H9 (cell line): ENCODE measurements at places on chromosomes 12 and 14.
A peak's percentile ranks its signal among the peaks of the same experiment; 100 is the strongest.

- peak; percentile 55 for DNase-seq
- H3K27me3 ChIP-seq, result no peaks in the 10 kb centered on the region
- no peaks in the 10 kb centered on the region for H3K4me1 ChIP-seq
- H3K36me3 ChIP-seq, result no peaks in the 10 kb centered on the region
- no peak overlapping the region for H3K4me3 ChIP-seq
These were observed 31.7 kb downstream of the ANO4 start for GRCh38 chr12:100826323-100826722.

GRCh38 chr12:62860501-62861411 lies 74.2 kb downstream of the PPM1H start:
- H3K4me1 ChIP-seq, result peaks cover 20% of the 10 kb centered on the region; the same call in 1 of the 2 replicates
- no peak for DNase-seq
- no peaks in the 10 kb centered on the region for H3K36me3 ChIP-seq
- no peak overlapping the region for H3K27ac ChIP-seq
- no peaks in the 10 kb centered on the region for H3K27me3 ChIP-seq
- H3K4me3 ChIP-seq, result no peak overlapping the region

DNA sequence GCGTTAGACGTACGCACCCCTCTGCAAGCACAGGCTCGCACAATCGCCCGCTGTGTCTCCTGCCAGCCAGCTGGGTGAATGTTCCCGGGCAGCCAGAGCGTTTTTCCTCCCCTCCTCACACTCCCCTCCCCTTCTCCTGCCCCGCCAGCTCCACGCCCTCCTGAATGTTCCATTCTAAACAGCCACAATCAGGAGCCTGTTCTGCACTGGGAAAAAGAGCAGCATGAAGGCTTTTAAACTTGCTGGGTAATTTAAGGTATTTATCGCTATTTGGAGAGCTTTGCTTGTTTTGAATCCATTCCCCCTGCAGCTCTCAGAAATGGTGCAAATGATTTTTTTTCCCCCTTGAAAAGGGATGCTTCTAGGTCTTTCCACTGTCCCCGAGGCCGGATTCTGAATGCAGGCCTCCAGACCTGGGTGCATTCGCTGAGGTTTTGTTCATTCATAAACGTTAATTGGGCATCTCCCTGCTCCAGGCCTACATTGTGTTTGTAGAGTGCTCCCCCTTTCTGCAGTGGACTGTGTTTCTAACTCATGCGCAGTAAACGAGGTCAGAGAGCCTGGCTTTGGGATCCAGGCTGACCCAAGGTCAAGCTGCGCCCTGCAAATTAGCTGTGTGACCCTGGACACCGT lies 212.5 kb downstream of the CHST11 start:
- no peaks in the 10 kb centered on the region for H3K36me3 ChIP-seq
- no peaks in the 10 kb centered on the region for H3K27me3 ChIP-seq
- no peak overlapping the region for H3K4me3 ChIP-seq
- H3K27ac ChIP-seq, result no peak overlapping the region
- no peak for DNase-seq
- 0 out of 2 replicates have a peak, but pooled peaks cover 2% of the 10 kb centered on the region for H3K4me1 ChIP-seq

- no peak for DNase-seq
- no peak overlapping the region for H3K27ac ChIP-seq
- no peaks in the 10 kb centered on the region for H3K4me1 ChIP-seq
- H3K36me3 ChIP-seq, result no peaks in the 10 kb centered on the region
- no peak overlapping the region for H3K4me3 ChIP-seq
These were observed 128.1 kb upstream of the MIS18BP1 start for GRCh38 chr14:45381091-45381490.

- no peak for DNase-seq
- H3K4me3 ChIP-seq, result no peak overlapping the region
- peaks cover 6% of the 10 kb centered on the region; the same call in 1 of the 2 replicates for H3K4me1 ChIP-seq
These were observed 72.0 kb downstream of the PAPOLA start for GRCh38 chr14:96574171-96574632.

DNA sequence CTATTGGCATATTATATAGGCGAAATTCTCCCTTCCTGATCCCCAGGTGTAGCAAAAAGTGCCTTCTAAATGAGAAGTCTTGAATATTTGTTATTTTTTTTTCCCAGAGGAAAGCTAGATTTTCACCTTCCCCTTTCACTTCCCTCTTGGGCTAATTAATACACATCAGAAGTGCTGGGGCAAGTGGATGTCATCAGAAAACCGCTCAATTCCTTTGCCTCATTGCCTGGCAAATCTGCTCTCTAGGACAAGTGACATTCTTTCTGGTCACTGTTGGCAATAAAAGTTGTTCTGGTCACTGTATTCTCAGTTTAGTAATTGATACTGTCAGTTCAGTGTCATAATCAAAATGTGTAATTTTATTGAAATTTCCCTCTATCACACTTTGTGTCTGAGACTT lies 174.5 kb downstream of the ETNK1 start:
- no peak overlapping the region for H3K4me3 ChIP-seq
- no peak overlapping the region for H3K27ac ChIP-seq
- no peaks in the 10 kb centered on the region for H3K4me1 ChIP-seq
- no peaks in the 10 kb centered on the region for H3K36me3 ChIP-seq
- no peaks in the 10 kb centered on the region for H3K27me3 ChIP-seq
- DNase-seq, result no peak

DNA sequence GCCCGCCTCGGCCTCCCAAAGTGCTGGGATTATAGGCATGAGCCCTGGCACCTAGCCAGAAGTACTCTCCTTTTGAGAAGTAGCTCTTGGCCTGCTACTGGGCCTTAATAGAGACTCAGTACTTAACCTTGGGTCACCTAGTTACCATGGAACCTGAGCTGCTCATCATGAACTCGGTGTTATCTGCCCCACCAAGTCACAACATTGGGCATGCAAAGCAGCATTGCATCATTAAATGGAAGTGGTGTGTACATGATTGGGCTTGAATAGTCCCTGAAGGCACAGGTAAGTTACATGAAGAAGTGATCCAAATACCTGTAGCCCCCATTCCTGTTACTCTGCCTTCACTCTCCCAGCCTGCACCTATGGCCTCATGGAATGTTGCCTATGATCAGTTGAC lies 18.0 kb upstream of the ATF7 start:
- H3K4me3 ChIP-seq, result no peak overlapping the region
- H3K27me3 ChIP-seq, result no peaks in the 10 kb centered on the region
- no peak overlapping the region for H3K27ac ChIP-seq

GRCh38 chr12:65875640-65876071 lies 51.4 kb downstream of the HMGA2 start:
- H3K27me3 ChIP-seq, result no peaks in the 10 kb centered on the region
- H3K36me3 ChIP-seq, result no peaks in the 10 kb centered on the region; the same call in 1 of the 2 replicates
- no peak for DNase-seq
- H3K27ac ChIP-seq, result no peak overlapping the region
- H3K4me3 ChIP-seq, result no peak overlapping the region

DNA sequence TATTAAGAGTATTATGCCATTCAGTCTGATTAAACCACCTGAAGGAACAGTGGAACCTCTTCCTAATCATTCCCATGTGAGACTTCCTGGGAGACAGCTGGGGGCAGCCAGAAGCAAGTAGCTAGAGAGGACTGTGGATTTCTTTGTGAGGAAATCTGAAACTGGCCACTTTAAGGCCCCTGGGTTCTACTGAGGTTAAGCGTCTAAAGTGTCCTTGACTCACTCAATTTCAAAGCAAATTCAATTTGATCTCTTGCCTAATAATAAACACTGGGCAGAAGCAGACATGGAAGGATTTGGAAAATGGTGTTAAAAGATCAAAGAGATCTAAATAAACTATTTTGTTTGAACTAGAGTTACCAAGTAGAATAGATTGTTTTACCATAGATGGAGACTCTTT lies 909.9 kb downstream of the NRXN3 start:
- H3K27me3 ChIP-seq, result no peaks in the 10 kb centered on the region
- H3K4me1 ChIP-seq, result no peaks in the 10 kb centered on the region
- no peak overlapping the region for H3K27ac ChIP-seq
- no peak for DNase-seq
- no peaks in the 10 kb centered on the region for H3K36me3 ChIP-seq

DNA sequence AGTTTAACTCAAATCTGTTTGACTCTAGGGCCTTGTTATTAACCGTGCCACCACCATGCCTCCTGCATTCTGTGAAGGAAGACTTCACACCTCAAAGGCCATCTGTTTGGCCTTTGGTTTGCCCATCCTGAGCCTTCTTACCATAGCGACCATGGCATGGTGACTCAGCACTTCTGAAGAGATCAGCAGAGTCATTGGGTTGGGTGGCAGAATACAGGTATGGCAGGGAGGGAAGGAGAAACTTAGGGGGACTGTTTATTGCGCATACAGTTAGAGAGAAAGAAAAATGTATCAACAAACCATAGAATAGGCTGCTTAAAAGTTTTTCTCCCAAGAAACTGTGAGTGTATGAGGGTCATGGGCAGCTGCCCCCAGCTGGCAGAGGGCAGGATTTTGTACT lies 49.2 kb downstream of the DAD1 start:
- no peak overlapping the region for H3K4me3 ChIP-seq
- H3K36me3 ChIP-seq, result no peaks in the 10 kb centered on the region
- no peaks in the 10 kb centered on the region; the same call in 1 of the 2 replicates for H3K27me3 ChIP-seq
- DNase-seq, result no peak

- DNase-seq, result no peak
- no peaks in the 10 kb centered on the region for H3K27me3 ChIP-seq
- no peaks in the 10 kb centered on the region for H3K36me3 ChIP-seq
- no peaks in the 10 kb centered on the region for H3K4me1 ChIP-seq
- no peak overlapping the region for H3K4me3 ChIP-seq
These were observed 475.6 kb upstream of the SOX5 start for GRCh38 chr12:24424889-24425600.

- no peak overlapping the region for H3K4me3 ChIP-seq
- no peaks in the 10 kb centered on the region for H3K27me3 ChIP-seq
- no peak overlapping the region for H3K27ac ChIP-seq
- H3K4me1 ChIP-seq, result peaks cover 20% of the 10 kb centered on the region
These were observed 10.3 kb downstream of the PLEKHG3 start for GRCh38 chr14:64714432-64715025.

GRCh38 chr14:45133683-45134050 lies 614 bp downstream of the FKBP3 start:
- peaks cover 12% of the 10 kb centered on the region for H3K36me3 ChIP-seq
- no peak for DNase-seq
- peak overlapping the region; percentile 99 for H3K4me3 ChIP-seq
